ENCODE measurements at places on chromosomes 3 and 15.

GRCh38 chr15:69472046-69472445, 19.4 kb downstream of the RPLP1 start:
- DNase-seq = no peak

- no peak for DNase-seq
Measured at GRCh38 chr3:111870620-111871019, 11.6 kb downstream of the PHLDB2 start.

- no peak for DNase-seq
Measured at GRCh38 chr3:77475507-77475906, 435.6 kb downstream of the ROBO2 start.

DNA sequence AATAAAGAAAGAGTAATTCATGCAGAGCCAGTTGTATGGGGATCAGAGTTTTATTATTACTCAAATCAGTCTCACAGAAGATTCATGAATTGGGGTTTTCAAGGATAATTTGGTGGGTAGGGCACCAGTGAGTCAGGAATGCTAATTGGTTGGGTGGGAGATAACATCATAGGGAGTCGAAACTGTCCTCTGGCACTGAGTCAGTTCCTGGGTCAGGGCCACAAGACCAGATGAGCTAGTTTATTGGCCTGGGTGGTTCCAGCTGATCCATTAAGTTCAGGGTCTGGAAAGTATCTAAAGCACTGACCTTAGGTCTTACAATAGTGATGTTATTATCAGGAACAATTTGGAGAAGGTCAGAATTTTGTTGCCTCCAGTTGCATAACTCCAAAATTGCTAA, 998.6 kb upstream of the EPHA6 start:
- DNase-seq = no peak

Measured in cortex of kidney (tissue), 1 donor.